ENCODE measurements at places on chromosomes 5 and 9.

- no peak for DNase-seq
Observed at GRCh38 chr5:76616206-76616605, 7.0 kb downstream of the F2RL2 start.

DNA sequence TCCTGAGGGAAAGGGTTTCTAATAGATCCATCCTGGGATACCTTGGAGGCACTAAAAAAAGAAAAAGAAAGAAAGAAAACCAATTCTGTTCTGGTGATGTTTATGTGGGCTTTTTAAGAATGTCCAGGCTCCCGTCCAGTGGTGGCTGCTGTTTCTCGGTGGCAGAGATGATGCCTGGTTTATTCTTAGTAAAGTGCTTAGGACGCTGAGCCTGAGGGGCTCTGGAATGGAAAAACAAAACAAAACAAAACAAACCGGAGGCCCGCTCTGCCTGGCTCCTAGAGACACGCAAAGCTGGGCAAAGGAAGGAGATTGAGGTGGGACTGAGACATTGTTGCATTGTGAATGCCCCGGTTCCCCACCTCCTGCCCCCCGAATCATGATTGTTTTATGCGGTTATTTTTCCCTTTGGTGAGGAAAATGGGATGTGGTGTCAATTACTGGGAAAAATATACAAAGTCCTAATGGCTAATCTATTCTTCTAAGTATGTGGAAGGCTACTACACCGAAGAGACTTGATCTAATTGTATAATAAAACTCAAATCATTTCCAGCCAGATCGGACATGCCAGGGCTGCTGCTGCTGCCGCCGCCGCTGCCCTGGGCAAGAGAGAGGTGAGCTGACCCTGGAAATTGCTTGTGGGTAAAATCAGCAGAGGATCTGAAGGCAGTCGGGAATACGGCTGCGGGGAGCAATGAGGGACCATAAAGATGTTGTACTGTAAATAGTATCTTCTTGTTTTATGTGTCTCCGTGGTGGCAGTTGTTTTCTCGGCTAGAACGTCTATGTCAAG, 644.9 kb downstream of the CCDC171 start:
- DNase-seq = no peak

DNA sequence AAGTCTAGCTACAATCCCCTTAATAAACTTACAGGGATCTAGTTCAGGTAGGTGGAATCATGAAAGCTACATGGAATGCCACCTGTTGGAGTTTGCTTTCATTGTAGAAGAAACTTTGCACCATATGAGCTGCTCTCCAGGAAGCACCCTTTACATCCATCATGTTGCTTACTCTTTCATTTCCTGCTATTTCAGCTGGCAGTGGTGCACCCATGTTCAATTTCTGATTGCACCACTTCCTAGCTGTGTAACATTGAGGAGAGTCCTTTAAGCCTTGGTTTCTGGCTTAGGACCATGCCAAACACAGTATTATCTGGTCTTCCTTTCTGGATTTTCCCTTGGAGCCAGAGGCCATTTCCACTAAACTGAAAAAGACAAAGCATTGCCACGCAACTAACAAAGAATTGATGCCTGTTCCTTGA, 123.3 kb upstream of the SLC12A2 start:
- DNase-seq = no peak

GRCh38 chr9:101460965-101461364, 25.4 kb upstream of the ALDOB start:
- no peak for DNase-seq

- no peak for DNase-seq
Observed at GRCh38 chr9:14752871-14753270, 30.3 kb upstream of the CER1 start.

DNA sequence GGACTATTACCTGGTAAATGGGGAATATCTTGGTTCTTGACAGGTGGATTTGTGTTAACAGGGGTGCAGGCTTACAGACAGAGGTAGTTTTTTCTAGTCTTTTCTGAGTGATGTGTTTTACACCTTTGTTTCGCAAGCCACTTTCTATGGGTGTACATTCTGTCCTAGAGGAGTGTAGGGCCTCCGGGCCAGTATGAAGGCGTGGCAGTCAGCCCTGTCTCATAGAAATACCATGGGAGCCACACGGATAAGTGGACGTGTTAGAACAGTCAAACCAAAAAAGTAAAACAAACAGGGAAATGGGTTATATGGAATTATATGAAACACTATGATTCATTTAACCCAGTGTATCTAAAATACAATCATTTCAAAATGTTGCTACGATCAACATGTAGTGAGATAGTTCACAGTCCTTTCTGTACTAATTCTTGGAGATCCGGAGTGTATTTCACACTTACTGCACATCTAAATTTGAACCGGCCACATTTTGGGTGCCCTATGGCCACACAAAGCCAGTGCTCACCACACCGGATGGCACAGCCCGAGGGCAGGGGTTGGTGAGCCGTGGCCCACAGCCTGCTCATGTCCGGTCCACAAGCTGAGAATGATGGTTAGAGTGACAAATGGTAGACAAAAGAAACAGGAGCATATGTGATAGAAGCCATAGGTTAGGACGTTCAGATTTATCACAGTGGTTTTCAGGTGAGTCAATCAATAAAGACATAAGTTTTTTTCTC, 80.1 kb upstream of the IRX4 start:
- no peak for DNase-seq

GRCh38 chr5:6397536-6398269, 19.4 kb upstream of the MED10 start:
- no peak for DNase-seq

- no peak for DNase-seq
Observed at GRCh38 chr5:886036-886435, 6.6 kb downstream of the BRD9 start.

- DNase-seq = no peak
Observed at GRCh38 chr5:86125731-86126601, 491.8 kb upstream of the COX7C start.

GRCh38 chr9:24936117-24936516, 390.4 kb upstream of the IZUMO3 start:
- DNase-seq = no peak

GRCh38 chr5:1112596-1113331, 901 bp upstream of the SLC12A7 start:
- no peak for DNase-seq

DNA sequence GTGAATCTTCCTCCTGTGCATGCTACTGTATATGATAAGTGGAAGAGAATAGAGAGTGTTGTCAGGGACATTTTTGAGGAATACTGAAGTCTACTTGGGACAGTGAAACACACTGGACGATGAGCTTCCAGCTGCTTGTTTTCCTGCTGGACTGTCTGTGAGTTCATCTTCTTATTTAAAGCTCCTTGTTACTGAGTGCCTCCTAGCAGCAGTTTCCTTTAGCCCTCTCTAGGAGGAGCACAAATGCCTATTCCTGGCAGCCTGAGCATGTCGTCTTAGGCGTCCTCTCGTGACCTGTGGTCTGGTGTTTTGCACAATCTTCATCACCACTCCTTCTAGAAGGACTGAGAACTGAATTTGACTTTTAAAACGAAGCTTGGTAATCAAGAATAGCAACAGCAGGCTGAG, 43.8 kb downstream of the ANKRD33B start:
- DNase-seq = no peak

DNA sequence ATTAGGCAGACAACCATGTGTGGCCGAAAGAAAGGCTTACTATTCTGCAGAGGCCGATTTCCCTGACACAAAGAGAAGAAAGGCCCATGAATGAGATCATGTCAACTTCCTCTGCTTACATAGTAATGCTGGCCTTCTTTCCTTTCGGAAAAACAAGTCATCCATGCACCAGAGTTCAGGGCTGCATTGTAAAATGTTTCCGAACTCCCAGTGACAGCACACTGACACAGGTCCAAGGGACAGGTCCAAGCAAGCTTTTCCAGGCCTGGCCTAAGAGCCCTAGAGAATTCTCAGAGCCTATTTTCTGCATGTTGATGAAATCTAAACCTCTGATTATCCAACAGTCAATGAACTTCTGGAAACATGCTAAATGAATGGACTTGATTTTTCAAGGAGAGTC, 140.9 kb downstream of the ZNF608 start:
- DNase-seq = no peak

- DNase-seq = no peak
Observed at GRCh38 chr5:132886064-132886823, 12.8 kb downstream of the LEAP2 start.

GRCh38 chr5:73654819-73655318, 28.9 kb downstream of the ARHGEF28 start:
- no peak for DNase-seq

- DNase-seq = no peak
Observed at GRCh38 chr9:28887188-28887884, 1314.1 kb upstream of the C9orf72 start.

DNA sequence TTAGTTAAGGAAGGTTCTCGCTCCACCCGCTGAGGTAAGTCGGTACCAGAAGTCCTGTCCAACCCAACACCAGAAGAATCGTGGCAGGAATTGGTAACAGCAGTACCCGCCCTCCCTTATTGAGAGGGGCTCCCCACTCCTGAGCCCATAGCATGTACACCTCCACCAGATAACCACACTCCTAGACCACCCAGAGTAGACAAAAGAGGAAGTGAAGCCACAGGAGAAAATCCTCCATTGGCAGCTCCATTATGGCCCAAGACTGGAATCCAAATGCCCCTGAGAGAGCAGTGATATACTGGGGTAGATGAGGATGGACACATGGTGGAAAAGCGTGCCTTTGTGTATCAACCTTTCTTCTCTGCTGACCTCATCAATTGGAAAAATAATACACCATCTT, 106.1 kb upstream of the EPB41L4A start:
- no peak for DNase-seq

DNA sequence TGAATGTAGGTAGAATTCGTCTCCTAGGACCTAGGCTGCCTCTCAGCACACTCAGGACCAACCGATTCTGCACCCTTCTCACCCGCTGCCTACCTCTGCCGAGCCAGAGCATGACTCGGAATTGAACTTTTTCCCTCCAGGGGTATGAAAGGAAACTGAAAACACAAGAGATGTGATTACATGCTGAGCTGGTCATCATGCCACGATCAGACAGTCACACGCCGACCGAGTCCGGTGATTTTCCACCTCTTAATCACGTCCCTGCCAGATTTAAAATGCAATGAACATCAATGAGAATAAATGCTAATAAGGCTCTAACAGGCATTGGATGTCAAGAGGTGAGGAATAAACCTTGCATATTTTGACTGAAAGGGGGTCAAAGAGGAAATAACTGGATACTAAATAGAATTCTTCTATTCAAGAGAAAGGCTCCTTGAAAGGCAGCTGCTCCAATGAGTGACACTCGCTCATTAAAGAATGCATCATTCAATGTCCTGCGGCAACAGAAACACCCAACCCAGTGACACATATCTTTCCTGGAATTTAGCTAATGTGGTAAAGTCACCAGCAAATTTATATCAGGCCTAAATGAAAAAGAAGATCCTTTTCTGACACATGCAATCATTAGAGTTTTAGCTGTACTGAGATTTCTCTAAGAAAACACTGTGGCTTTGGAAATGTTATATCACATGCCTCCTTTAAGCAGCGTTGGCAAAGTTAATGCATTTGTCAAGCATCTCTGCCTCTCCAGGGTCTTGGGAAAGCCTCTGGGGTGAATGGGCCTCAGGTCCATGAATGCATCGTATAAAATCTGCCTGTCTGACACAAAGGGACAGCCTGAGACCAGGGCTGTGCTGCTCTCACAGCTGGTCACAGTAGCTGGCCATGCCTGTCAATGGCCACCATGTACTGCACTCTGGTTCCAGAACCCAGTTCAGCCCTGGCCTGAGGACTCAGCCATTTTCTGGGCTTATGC, 128.7 kb downstream of the SPOCK1 start:
- DNase-seq = no peak

DNA sequence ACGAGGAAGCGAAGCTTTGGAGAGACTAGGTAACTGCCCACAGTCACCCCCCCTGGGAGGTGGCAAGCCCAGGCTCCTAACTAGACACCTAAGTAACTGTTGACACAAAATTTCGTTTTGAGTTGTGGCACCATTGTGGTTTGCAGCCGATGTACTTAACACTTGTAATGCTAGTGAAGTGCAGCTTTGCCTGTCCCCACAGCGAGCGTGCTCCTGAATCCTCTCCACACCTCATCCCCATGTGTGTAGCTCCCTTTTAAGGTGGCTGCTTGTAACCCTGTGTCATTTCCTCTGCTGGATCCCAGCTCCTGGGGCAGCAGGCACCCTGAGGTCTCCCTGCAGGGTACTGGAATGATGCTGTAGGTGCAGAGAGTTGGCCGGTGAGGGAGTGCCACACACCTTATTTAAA, 114.9 kb downstream of the TRIO start:
- no peak for DNase-seq

GRCh38 chr9:133866946-133867345, 125.2 kb downstream of the VAV2 start:
- no peak for DNase-seq

GRCh38 chr5:68148096-68148495, 67.5 kb upstream of the PIK3R1 start:
- DNase-seq = no peak

- DNase-seq = no peak
Observed at GRCh38 chr5:77329664-77330430, 119.4 kb downstream of the PDE8B start.

GRCh38 chr5:15326471-15326870, 173.5 kb upstream of the FBXL7 start:
- no peak for DNase-seq

DNA sequence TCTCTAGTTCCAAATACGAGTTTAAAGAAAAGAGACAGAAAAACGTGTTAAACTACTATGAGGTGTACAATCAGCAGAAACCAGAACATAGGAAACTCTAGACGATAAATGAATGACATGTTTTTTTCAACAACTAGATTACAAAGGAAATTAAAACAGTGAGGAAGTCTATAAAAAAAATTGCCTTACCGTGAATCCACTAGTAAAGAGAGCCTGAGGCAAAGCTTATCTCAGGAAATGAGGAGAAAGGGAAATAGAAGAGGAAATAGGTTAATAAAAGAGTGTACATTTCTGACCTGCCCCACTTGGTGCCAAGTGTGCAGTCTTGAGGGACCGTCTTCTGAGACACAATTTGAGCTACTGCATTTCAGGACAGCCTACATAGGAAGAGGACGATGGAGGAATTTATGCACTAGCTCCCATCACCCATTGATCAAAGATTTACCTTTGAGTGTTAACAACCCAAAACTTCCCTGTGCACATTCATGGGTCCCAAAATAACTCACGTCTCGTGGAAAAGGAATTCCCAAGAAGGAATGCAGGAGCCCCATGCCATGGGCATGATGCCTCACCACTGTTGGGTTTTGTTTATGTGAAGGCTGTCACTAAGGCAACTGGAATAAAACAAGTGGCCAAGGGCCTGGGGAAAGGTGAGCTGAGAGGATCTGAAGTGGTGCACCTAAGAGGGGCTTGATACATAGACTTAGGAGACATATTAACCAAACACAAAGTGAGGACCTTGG, 53.6 kb upstream of the SLC1A3 start:
- DNase-seq = no peak

GRCh38 chr9:16236311-16236710, 634.2 kb downstream of the BNC2 start:
- no peak for DNase-seq

DNA sequence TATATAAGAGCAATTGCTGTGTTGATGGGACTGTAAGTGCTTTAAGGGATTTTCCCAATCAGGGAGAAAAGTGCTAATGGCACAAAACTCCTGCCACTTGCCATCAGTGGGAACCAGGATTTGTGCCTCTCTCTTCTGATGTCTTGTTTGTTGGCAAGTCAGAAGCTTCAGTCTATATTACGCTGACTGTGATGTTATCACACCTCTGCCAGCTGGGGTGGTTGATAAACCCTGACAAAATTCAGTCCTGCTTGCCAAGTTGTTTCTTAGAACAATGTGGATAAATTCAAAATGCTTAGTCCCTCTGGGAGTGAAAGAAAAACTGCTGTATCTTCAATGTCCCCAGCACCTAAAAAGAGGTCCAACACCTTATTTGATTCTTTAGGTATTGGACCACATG, 161.4 kb upstream of the FBXL7 start:
- DNase-seq = no peak

GRCh38 chr9:72149231-72149975, at the start of gene GDA:
GDA (plus strand) TSS chr9:72149440; CDS start chr9:72149560, 120 bp downstream.
- no peak for DNase-seq

Data from effector CD8-positive, alpha-beta T cell (primary cell).